ENCODE measurements at places on chromosomes 12 and 14. TPM values are rescaled to one million over a fixed set of nuclear protein-coding genes. Genes with fewer than 3 reads are reported as not detected.

Gene ZDHHC22
- total RNA-seq = not detected

Gene NAV3
- not detected for total RNA-seq

Gene CAPRIN2
- total RNA-seq = 10.0 TPM

Gene IL26
- 2.1 TPM for total RNA-seq

Gene GYS2
- not detected for total RNA-seq

Gene IL31
- 3.8 TPM for total RNA-seq
